ENCODE measurements at places on chromosomes 6 and 20. TPM values are rescaled to one million over a fixed set of nuclear protein-coding genes. Genes with fewer than 3 reads are reported as not detected.

DNA sequence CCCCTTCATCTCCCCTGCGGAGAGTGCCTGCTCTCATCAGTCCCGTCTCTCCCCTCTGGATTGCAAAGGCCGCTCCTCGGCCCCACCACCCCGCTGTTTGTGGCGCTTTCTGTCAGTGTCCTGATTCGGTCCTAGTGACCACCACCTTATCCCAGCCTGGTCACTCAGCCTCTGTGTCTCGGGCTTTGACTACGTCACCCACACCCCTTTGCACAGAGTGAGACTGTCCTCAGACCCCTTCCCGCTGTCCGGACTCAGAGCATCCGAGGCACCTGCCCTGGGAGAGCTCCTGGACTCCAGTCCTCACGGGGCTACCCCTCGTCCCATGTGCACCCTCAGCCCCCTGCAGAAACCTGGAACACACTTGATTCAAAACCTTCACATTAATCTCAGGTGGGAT lies 380.2 kb downstream of the TAF4 start:
- peak; percentile 19 for DNase-seq

GRCh38 chr6:117595099-117595923 lies 7.0 kb downstream of the GOPC start:
- DNase-seq: no peak

DNA sequence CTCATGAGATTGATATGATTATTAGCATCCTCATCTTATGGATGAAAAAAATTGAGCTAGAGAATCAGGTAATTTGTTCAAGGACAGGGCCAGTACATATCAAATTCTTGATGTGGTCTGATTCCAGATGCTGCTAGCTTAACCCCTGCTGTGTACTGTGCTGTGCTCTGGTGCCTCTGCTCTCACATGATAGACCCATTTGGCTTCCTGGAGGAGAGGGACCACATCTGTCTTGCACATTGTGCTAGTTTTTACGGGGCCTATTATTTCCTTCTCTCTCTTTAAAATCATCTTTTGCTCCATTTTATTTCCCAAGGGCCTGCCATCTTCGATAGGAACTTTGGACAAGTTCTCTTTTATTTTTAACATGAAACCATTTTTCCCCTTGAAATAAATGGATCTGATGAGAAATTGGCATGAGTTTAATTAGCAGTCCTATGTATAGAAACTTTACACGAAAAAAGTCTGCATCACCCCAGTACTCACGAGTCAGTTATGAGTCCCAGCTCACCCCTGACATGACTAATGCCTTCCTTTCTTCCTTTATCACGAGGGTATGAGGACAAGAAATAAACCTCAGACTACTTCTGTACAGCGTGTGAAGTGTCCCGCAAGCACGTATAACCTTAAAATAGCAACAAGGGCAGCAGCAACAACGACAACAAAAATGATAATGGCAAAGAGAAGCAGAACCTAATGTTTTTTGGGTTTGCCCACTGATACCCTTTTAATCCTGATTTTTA lies 26.5 kb downstream of the CD109 start:
- no peak for DNase-seq

DNA sequence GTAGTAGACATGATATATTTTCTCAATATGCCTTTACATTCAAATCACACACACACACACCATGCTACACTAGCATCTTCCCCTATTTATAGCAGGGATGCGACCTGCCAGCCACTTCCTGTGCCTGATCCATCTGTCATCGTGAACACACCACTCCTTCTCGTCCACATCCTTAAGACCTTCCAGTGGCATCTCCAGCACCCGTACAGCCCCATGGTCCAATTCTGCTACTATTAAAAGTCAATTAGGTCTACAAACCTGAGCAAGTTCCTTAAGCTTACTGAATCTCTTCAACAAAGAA lies 54.5 kb downstream of the KIF16B start:
- no peak for DNase-seq

Gene BTNL2
- not detected for total RNA-seq

Gene DLK2
- total RNA-seq: 0.53 TPM

- no peak for DNase-seq
Observed at GRCh38 chr6:79864001-79864400, 83.4 kb downstream of the ELOVL4 start.

Gene CST4
- not detected for total RNA-seq

GRCh38 chr20:62517901-62518610 lies 42.3 kb upstream of the GATA5 start:
- no peak for DNase-seq

Gene CST1
- not detected for total RNA-seq

DNA sequence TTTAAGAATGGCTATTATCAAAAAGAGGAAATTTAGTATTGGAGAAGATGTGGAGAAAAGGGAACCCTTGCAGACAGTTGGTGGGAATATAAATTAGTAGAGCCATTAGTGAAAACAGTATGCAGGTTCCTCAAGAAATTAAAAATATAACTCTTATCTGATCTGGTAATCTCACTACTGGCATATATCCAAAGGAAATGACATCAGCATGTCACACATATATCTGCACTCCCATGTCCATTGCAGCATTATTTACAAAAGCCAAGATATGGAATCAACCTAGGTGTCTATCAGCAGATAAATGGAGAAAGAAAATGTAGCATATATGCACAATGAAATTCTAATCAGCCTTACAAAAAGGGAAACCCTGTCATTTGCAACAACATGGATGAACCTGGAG lies 2.6 kb downstream of the SIRPG start:
- no peak for DNase-seq

GRCh38 chr6:1654054-1654453 lies 44.3 kb downstream of the FOXC1 start:
- DNase-seq: no peak

DNA sequence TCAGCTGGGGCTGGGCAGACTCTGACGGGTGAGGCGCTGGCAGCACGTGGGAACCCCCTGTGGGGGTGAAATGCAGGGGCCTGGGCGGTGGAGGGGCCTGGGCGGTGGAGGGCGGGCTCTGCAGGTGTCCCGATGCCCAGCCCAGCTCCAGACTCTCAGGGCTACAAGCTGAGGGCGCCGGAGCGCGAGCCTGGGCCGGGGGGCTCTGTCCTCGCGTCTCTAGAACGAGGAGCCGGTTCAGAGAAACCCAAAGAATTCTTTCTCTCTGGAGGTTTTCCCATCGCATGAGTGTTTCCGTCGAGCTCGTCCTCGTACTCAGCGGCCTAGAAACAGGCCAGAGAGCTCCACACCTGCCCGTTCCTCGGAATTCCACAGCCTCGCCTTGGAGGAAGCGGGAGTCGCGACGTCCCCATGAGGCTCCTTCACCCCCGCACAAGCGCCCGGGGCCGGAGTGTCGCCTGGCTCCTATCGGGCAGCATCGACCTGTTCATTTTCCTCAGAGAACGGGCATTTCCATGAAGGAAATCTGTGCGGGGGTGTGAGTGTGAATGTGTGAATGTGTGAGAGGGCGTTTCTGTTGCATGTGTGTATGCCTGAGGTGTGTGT lies 76.9 kb downstream of the SMOC2 start:
- DNase-seq: no peak

DNA sequence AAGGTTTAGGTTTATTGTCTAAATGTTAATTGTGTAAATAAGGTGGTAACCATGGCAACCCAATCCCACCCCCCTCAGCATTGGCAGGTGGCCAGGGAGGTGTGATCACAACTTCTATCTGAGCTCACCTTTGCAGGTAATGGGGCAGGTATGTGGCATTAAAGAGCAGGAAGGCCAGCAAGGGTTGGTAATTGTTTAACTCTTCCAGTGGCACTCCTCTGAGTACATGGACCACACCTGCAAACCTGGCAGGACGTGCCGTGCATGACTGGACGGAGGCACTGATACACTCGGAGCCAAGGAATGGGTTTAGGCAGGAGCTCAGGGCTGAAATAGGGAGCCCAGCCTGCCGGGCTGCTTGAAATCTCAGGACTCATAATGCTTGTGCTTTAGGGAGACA lies 107.0 kb upstream of the BMP2 start:
- peak; percentile 56 for DNase-seq

Gene TMC2
- 0.92 TPM for total RNA-seq

Gene ANGPT4
- total RNA-seq: 6.0 TPM

Gene BPIFB4
- not detected for total RNA-seq

- DNase-seq: no peak
Observed at GRCh38 chr6:63745784-63746183, 110.2 kb downstream of the PHF3 start.

DNA sequence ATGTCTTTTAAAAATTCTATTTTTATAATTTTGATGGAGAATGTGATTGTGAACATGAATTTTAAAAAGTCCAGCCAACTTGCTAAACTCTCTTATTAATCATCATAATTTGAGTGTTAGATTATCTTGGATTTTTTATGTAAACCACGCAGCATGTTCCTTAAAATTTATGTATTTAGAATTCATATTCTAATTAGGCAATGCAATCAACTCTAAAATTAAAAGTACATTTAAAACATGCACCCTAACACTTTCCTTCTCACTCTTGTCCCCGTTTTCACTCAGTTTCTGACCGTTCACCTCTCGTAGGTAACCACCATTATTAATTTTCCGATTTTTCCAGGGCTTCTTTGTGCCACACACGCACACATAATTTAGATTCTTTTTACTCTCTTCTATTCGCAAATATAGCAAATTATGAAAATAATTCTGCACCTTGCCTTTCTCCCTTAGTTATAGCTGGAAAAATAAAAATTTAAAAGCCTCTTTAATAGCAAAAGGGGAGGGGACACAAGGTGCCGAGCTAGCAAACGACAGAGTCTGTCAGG lies 329 bp upstream of the ZKSCAN3 start:
- DNase-seq: no peak

DNA sequence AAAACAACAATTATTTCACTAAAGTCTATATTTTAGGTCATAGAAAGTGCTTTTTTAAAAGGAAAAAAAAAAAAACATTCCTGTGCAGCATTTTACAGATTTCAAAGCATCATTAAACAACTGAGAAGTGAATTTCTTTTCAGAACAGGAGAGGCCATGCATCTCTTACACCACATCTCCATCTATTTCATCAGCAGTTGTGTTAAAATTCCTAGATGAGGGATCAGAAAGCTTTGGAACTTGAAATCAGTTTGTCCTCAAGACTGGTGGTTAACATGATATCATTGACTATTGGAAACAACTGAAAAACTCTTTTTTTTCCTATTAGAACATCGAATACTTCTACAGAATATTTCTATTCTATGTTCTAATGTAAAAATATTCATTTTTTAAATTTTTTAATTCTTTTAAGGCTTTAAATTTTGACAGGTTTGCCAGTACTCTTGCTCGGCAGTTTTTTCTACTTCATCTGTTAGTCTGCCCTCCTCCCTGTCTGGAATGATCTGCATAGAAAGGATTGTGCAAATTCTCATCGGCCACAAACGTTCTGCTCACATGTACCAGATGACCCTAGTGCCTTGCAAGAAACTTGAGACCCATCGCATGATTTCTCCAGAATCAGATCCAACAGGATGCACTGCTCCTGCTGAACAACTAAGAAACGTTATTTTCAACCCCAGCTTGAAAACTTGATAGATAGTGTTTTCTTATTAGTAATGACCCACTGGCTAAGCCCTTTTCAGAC lies 411.0 kb upstream of the AGPAT4 start:
- DNase-seq: no peak

DNA sequence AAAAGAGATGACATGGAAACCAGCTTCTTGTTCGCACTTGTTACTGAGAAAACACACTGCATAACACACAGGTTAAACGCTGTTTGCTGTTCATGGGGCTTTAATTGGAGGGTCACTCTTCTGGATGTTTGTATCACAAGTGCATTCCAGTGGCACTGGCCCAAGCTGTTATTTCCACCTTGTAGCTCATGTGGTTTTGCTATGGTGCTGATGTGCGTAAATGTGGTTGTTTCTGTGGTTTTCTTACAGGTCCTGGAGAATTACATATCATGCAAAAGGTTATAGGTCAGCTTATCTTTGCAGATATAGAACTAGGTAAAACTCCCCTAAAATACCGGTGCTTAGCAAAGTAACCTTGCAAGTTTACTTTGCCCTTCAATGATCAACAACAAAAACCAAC lies 89.3 kb upstream of the AHI1 start:
- peak; percentile 57 for DNase-seq

DNA sequence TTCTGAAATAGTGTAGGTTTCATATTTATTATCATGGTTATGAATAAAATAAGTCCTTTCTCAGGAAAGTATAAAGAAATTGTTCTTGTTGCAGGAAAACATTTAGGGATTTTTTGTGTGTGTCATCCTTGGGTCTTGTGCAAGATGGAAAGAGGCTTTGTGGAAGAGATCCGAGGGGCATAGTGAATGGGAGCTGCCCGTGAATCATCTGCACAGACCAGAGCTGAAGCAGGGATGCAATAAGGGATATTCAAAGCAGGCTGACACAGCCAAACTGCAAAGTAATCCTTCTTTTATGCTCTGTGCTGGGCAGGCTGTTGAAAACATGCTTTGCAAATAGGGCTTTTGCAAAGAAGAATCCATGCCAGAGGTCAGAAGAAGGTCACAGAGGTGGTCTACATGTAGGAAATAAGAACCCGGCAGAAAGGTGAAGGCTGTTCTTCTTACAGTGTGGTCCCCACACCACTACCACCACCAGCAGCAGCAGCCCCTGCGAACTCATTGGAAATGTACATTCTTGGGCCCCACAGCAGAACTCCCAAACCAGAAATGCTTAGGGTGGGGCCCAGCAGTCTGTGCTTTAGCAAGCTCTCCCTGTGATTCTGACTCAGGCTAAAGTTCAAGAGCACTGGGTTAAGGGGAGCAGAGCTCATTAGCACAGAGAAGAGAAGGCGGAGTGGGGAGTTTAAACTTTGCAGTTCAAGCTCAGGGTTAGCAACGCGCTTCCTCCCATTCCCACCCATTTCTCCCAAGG lies 237.6 kb downstream of the QKI start:
- DNase-seq: no peak

DNA sequence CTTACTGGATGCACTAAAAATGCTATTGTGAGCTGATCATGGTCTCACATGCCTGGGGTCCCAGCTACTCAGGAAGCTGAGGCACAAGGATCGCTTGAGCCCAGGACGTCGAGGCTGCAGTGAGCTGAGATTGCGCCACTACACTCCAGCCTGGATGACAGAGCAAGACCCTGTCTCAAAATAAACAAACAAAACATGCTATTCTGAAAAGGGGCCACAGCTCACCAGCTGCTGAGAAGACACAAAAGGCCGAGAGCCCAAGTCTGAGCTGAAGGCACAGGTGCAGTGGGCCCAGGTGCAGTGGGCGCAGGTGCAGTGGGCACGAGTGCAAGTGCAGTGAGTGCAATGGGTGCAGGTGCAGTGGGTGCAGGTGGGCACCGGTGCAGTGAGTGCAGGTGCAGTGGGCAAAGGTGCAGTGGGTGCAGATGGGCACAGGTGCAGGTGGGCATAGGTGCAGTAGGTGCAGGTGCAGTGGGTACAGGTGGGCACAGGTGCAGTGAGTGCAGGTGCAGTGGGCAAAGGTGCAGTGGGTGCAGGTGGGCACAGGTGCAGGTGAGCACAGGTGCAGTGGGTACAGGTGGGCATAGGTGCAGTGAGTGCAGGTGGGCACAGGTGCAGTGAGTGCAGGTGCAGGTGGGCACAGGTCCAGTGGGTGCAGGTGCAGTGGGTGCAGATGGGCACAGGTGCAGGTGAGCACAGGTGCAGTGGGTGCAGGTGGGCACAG lies 16.0 kb downstream of the ZBTB46 start:
- no peak for DNase-seq

Gene LRRC1
- total RNA-seq: 13.4 TPM

Gene GSS
- 28.8 TPM for total RNA-seq

Gene RFX6
- total RNA-seq: not detected

GRCh38 chr20:5511930-5512329 lies 195.2 kb upstream of the PROKR2 start:
- DNase-seq: no peak

GRCh38 chr20:38630727-38631126 lies 29.1 kb downstream of the ARHGAP40 start:
- no peak for DNase-seq
